ENCODE measurements at places on chromosomes 16 and 17. TPM values are rescaled to one million over a fixed set of nuclear protein-coding genes. Genes with fewer than 3 reads are reported as not detected.
A peak's percentile ranks its signal among the peaks of the same experiment; 100 is the strongest.

DNA sequence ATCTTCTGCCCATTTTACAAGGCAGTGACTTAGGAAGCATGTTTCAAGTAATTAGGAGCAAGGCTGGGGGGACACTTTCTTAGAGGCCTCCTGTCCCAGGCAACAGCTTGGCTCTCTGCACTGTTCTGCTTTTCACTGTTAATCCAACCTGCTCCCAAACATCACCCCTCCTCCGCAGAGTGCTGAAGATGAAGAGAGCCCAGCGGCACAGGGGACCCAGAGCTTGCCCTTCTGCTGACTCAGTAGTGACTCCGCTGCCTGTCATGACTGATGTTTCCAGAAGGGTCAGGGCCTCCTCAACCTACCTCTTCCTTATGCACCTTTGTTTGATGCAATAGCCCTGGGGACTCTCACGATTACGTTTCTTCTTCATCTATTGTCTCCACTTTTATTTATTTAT is 38.9 kb upstream of the NDRG4 start:
- no peak for DNase-seq

- no peak for DNase-seq
These were observed 13.2 kb upstream of the VPS35L start for GRCh38 chr16:19542138-19542821.

DNA sequence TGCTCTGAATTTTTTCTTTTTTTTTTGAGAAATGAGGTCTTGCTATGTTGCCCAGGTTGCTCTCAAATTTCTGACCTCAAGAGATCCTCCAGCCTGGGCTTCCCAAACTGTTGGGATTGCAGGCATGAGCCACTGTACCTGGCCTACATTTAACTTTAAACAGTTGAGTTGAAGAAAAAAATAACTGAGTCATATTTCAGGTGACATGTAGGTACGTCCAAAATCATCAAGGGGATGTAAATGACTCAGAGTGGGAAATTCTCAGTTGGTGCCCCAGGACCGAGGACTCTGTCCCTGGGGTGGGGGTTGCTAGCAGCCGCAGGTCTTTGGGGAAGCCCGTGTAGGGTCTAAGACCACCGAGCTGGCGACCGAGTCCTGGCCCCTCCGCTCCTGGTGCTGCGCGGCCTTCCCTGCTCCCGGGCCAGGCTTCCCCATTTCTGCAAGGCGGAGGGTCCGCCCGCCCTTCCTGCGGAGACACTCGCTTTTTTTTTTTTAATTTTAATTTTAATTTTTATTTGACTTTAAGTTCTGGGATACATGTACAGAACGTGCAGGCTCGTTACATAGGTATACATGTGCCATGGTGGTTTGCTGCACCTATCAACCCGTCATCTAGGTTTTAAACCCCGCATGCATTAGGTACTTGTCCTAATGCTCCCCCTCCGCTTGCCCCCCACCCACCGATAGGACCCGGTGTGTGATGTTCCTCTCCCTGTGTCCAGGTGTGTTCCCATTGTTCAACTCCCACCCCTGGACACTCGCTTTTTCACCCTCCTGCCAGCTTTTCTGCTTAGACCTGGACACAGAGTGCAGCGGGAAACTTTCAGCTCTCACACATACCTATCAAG is 12.7 kb upstream of the N4BP1 start:
- no peak for DNase-seq

GRCh38 chr16:79892278-79892677 is 291.7 kb upstream of the MAF start:
- no peak for DNase-seq

Gene ZPBP2
- total RNA-seq: not detected

GRCh38 chr17:39752241-39752881 is 14.6 kb downstream of the GRB7 start:
- DNase-seq: no peak

DNA sequence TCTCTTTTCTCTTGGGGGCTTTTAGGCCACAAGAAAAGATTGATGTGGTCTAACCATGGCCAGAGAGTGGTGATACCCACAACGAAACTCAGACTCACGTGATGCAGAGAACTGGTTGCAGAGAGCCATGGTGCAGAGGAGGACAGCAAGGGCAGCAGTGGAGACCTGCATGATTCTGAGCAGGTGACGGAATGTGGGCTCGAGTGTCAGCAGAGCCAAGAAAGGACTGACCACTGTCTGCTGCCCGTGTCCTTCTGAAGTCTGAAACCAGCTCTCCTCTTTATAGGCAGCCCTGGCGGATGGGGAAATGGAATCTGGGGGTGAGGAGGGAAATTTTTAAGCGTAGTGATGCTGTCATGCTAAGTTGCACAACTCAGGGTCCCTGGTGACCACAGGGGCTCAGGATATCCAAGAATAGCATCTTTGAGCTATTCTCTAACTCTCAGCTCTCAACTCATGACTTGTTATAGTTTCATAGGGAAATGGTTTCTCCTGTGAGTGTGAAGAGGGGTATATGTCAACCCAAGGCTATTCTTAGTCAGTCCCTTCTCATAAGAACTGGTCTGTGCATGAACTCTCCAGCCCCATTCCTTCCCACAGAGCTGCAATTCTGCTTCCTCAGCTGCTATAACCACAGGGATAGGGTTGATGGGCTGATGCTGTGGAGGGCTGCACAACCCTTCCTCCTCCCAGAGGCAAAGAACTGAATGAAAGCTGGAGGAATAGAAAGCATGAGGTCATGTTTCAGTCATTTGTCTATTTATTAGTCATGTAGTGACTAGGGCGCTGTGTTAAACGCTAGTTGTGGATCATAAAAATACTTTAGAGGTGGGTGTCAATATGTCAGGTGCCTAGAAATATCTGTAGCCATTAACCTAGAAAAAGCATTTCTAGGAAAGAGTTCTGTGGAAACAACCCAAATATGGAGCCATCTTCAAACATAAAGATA is at the start of gene CCL3:
Gene CCL3 (minus strand): TSS at position 256 of the 949 bp plus-strand sequence. CDS start 85 bp downstream, at position 171.
- DNase-seq: no peak

GRCh38 chr17:57909551-57909950 is 45.7 kb downstream of the CUEDC1 start:
- DNase-seq: no peak

DNA sequence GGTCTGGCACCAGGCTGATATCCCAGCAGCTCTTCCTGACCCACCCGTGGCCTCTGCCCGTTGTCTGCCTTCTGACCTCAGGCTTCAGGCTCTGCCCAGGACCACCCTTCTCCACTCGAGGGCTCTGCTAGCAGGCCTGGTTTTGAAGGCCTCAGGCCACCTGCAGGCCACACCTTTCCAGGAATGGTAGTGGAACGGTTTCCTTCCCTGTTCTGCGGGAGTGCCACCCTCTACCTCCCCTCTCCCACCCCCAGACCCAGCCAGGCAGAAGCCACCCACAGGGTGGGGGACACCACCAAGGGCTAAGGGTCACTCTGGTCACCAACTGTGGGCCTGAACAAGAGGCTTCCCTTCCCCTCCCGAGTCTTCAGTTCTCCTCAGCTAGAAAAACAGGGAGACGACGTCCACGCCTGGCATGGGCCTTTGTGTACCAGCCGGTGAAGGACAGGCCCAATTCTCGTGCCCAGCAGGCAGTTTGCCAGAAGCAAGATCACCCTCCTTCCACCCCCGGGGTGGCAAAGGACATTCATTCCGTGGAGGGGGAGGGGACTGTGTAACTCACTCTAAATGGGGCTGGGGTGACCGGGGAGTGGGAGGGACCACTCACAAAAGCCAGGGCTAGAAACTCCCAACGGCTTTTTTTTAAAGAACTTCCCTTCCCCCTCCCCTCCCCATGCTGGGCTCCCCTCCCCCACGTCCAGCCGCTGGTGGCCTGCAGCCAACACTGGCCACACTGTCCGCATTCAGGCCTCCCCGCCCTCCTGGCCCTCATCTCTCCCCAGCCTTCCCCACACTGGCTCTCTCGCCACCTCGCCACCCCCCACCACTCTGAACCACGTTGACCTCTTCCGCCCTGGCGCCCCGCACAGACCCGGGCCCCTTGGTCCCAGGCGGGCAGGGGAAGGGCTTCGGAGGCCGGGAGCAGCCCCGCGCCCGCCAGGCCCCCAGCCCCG is 7.7 kb downstream of the CBX4 start:
- no peak for DNase-seq

DNA sequence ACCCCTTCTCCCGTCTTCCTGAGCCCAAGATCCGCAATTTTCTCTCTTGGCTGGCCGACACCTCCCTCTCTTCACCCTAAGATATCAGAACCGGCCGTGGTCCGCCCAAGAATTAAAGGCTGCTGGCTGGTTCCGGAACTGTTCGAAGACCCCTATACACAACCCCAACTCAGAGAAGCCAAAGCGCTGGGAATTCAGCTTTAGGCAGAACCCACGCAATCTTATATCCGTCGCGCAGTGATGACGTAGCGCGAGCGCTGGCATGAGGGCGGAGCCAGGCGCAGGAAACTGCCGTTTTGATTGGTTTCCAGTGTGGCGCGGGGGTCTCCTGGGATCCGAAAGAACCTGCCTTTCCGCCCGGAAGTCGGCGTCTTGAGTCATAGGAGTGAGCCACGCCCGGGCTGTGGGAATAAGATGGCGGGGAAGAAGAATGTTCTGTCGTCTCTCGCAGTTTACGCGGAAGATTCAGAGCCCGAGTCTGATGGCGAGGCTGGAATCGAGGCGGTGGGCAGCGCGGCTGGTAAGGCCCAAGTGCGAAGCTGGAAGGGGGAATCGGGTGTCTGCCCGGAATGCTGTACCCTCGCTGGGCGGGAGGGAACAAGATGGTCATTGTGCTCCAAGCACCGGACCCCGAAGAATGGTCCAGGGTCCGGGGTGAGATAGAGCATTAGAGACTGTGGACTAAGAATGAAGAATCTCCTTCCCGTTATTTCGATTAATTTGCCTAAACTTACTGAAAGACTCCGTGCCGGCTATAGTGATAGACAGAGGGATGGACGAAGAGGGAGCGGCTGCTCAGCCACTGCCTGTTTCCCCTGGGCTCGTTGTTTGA is at the start of the genes RECQL5 and SAP30BP:
Gene RECQL5 (minus strand): TSS at position 196 of the 832 bp plus-strand sequence. CDS start 597 bp downstream, outside the sequence.
Gene SAP30BP (plus strand): TSS at position 380 of the 832 bp plus-strand sequence. CDS start 35 bp downstream, at position 415.
- peak; percentile 100 for DNase-seq

Gene GPRC5C
- total RNA-seq: 14.8 TPM

Gene FBXL16
- 1.2 TPM for total RNA-seq

GRCh38 chr17:72119873-72120641 is 763 bp upstream of the SOX9 start:
- no peak for DNase-seq

DNA sequence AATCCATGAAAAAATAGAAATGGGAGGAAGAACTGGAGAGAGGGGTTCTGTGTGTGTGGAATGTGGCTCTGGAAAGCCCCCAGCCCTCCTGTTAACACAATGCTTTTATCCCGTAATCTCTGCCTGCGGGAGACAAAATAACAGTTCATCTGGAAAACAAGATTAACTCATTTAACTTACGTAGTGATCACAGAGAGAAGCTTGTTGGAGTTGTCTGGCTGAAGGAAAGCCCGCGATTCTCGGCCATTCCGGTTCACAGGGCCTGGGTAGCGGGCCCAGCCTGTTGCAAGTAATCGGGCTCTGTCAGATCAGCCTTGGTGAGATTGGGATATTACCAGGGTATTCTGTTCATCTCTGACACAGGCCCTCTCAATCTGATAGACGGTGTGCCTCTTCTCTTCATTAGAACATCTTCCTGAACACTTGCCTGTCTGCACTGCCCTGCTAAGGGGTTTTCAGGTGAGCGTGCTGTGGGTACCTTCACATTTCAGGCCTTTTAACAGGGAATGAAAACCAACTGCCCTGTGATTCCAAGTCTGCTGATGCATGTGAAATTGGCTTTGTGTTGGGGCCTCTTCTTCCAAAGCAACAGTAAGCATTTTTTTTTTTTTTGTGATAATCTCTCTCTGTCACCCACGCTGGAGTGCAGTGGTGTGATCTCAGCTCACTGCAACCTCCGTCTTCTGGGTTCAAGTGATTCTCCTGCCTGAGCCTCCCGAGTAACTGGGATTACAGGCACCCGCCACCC is 609.9 kb downstream of the WWOX start:
- no peak for DNase-seq

DNA sequence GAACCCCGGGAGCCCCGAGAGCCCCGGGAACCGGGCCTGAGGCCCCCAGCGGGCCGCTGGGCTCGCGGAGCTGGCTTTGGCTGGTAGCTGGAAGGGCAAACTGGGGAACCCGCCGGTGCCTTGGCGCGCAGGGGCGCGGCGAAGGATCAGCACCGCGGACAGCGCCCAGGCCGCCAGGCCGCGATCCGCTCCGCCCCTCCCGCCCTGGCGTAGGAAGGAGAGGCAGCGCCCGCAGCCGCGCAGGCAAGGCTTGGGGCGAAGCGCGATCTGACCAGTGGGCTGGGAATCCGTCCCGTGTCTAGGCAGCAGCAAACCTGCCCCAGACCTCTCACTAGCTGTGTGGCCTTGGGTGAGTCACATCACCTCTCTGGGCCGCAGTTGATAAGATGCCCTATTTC is 331 bp upstream of the CCDC92B start:
- no peak for DNase-seq

Gene PAFAH1B1
- 87.1 TPM for total RNA-seq

GRCh38 chr17:35368081-35368830 is 5.2 kb downstream of the SLFN11 start:
- no peak for DNase-seq

- no peak for DNase-seq
These were observed 612.3 kb upstream of the EEF2KMT start for GRCh38 chr16:5709889-5710288.

- no peak for DNase-seq
These were observed 66.5 kb downstream of the TEX2 start for GRCh38 chr17:64196601-64197000.

DNA sequence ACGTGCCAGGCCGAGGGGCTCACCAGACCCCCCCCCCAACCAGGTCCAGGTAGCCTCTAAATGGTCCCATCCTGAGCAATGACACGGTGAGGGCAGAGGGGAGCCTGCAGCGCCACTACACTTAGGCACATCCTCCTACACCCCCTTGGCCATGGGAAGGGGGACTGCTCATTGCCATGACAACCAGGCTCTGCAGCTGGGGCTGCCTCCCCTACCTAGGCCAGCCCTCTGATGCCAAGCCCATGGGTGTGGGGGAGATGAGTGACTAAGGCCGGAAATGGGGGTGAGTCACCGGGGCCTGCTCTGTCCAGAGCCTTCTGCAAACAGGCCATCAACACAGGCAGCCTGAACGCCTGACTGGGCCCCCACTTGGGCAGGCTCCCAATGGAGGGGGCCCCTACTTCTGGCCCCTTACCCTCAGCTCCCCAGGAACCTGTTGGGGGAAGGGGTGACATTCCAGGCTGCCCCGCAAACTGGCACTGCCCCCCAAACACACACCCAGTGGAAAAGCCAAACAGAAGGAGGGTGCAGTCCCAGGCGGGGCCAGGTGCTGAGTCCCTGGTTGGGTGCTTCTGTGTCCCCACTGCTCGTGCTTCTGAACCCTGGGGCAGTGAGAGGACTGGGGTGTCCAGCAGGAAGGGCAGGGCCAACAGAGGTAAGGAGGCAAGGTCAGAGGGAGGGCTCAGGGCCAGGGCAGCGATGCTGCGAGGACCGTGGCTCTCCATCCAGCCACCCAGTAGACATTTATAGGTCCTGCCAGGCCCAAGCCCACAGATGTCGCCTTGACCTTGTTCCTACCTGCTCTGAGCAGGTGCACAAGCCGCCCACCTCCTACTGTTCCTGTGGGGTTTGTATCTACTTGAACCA is 8.2 kb downstream of the PLCD3 start:
- no peak for DNase-seq

DNA sequence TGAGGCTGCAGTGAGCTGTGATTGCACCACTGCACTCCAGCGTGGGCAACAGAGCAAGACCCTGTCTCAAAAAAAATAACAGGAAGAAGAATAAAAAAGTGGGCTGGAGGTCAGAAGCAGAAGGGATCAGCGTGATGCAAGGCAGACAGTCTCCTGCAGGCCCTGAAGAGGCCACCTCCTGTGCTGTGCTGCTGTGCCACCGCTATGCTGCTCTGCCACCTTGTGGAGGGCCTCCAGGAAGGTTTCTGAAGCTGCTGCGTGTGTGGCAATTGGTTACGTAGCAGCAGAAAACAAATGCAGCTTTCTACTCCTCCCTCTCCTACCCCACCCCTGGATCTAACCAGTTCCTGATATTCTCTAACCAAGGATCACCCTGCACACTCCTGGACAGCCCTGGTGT is 815.5 kb downstream of the KCNJ18 start:
- DNase-seq: no peak

- DNase-seq: no peak
These were observed 5.5 kb downstream of the USP6 start for GRCh38 chr17:5121186-5121841.

Data from esophagus muscularis mucosa (tissue), 4 donors.